ENCODE measurements at places on chromosomes 5 and 9. TPM values are rescaled to one million over a fixed set of nuclear protein-coding genes. Genes with fewer than 3 reads are reported as not detected.

The FBP1 gene
- 3.5 TPM for total RNA-seq

The NSA2 gene
- 81.8 TPM for total RNA-seq

The TRIM14 gene
- 85.3 TPM for total RNA-seq

DNA sequence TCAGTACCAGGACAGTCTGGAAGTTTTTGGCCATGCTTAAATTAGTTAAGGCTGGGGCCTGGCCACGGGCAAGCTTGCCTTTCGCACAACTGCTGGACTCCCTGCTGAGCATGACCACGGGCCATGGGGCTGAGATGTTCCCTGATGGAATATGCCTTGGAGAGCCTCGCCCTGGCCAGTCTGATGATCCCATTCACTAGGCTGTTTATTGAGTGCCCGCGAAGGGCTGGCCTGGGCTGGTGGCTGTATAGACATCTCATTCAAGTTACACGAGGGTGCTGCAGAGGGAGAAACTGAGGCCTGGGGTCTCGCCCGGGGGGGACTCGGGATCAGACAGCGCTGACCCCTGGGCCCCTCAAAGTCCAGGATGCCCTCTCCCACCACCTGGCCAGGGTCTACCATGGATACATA, 7.8 kb upstream of the RXRA start:
- no peak for DNase-seq

GRCh38 chr9:134738869-134739659, 97.5 kb downstream of the COL5A1 start:
- DNase-seq = peak; percentile 7

GRCh38 chr9:22916148-22916547, 469.5 kb downstream of the DMRTA1 start:
- DNase-seq = no peak

DNA sequence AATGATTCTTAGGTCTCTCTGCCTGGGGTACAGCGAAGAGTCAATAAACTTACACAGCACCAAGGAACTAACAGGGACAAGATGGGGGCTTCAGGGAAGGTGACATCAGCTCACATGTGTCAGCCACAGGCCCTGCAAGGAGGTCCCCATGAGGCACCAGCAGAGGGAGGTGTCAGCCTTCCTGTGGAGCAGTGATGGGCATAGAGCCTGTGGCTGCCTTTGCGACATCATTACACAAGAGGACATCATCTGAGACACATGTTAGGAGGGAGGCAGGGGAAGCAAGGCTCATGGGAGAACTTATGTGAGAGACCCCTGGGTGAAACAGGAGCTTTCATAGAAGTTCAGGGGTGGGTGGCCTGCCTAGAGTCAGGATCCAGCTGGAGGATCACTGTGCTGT, 389.6 kb downstream of the SEMA5A start:
- no peak for DNase-seq

- DNase-seq = no peak
These were observed 588.9 kb upstream of the TLE4 start for GRCh38 chr9:78982849-78983248.

GRCh38 chr5:171365351-171365750, 22.3 kb upstream of the NPM1 start:
- no peak for DNase-seq

DNA sequence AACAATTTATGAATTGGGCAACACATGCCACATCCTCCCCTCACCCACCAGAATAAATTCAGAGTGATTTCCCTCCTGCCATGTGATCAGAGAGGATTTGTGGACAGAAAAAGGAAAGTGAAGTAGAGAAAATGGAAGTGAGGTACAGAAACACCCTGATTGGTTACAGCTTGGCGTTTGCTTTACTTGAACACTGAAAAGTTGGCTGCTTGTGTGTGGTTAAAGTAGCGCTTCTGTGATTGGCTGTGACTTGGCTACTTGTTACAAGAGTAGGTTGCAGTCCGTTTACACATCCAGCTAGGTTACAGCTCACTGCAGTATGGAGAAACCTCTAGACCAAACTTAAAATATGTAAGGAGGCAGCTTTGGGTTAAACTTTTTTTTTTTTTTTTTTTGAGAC, 205.2 kb upstream of the ZNF608 start:
- no peak for DNase-seq

DNA sequence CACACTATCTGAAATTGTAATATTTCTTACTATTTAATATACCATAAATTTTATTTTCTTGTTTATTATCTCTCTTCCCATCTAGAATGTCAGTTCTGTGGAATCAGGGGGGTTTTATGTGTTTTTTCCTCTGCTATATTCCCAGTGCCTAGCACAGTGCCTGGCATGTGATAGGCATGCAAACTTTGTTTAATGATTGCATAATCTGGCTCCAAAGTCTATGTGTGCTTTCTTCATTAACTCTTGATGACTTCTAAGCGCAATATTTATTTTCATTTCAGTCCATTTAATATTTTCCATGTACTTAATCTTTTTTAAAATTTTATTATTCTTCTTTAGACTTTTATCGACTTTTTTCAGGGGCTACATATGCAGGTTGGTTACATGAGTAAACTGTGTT, 60.4 kb upstream of the CDK5RAP2 start:
- no peak for DNase-seq

GRCh38 chr9:128114326-128115186, 13.0 kb downstream of the PTGES2 start:
- DNase-seq = no peak

- DNase-seq = no peak
These were observed 49.5 kb downstream of the GRIA1 start for GRCh38 chr5:153539983-153540382.

GRCh38 chr5:73030995-73031394, 75.2 kb downstream of the FCHO2 start:
- DNase-seq = no peak

DNA sequence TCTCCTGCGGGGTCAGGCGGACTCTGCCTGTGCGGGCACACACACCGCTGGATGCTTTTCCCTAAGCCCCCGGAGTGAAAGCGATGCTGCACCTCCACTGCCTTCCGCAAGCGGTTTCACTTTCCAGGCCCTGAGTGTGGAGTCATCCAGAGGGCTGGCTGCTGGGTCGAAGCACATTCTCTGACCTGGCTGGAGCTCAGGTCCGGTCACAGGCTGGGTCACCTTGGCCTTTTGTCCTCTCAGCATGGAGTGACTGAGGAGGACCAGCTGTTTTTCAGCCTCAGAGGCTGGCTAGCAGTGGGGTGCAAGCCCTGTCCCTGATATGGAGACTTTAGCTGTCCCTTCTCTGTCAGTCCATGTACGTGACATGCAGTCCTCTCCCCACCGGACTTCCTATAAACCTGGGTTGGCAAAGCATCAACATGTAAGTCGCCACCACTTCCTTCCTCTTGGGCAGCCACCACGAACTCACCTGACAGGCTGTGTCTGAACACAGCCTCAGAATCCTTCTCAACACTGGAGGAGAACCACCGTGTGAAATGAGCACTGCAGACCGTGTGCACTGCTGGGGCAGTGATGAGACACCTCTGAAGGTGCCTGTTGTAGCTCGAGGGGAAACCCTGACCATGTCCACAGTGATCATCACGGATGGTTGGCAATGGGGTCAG, 51.3 kb downstream of the GADD45G start:
- no peak for DNase-seq

- DNase-seq = no peak
These were observed 314.0 kb downstream of the ARHGEF28 start for GRCh38 chr5:73940026-73940425.

DNA sequence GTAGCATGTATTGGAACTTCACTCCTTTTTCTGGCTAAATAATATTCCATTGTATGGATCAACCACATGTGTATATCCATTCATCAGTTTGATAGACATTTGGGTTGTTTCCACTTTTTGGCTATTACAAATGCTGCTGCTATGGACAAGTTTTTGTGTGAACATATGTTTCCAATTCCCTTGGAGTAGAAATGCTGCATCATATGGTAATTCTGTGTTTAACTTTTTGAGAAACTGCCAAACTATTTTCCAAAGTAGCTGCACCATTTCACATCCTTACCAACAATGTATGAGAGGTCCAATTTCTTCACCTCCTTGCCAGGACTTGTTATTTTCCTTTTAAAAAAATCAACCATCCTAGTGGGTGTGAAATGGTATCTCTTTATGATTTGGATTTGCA, 8.4 kb downstream of the FRRS1L start:
- no peak for DNase-seq
